ENCODE measurements at places on chromosomes 6 and 20. TPM values are rescaled to one million over a fixed set of nuclear protein-coding genes. Genes with fewer than 3 reads are reported as not detected.
A peak's percentile ranks its signal among the peaks of the same experiment; 100 is the strongest.

The KCNK15 gene
- not detected for total RNA-seq

- DNase-seq, result no peak
Measured at GRCh38 chr6:144155529-144155928, 5.2 kb downstream of the STX11 start.

The RAET1L gene
- not detected for total RNA-seq

The PLCB1 gene
- total RNA-seq, result 0.63 TPM

- no peak for DNase-seq
Measured at GRCh38 chr6:130516604-130517003, 150.8 kb downstream of the TMEM200A start.

GRCh38 chr6:110878751-110879522 lies 4.4 kb downstream of the AMD1 start:
- peak; percentile 68 for DNase-seq

DNA sequence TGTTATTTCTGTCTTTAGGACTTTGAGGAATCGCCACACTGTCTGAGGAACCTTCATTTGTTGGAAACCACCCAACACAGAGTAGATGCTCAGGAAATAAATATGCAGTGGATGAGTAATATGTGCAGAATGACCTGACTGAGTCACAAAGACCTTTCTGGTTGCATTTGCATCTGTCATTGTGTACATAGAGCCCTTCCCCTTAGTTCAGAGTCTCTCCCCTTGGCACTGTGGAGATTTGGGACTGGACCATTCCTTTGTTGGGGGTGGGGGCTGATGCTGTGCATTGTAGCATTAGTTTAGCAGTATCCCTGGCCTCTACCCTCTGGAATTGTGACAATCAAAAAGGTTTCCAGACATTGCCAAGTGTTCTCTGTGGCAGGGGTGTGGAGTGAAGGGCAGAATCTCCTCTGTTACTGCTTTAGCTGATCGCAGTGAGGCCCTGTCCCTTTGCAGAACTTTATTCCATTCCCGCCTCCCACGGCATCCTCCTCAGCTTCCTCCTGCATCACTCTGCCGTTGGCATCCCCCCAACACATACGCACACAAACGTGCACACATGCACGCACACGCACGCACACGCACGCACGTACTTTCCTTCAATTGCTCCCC lies 64.5 kb downstream of the EYA2 start:
- no peak for DNase-seq

GRCh38 chr6:79604583-79605037 lies 26.5 kb upstream of the SH3BGRL2 start:
- no peak for DNase-seq

DNA sequence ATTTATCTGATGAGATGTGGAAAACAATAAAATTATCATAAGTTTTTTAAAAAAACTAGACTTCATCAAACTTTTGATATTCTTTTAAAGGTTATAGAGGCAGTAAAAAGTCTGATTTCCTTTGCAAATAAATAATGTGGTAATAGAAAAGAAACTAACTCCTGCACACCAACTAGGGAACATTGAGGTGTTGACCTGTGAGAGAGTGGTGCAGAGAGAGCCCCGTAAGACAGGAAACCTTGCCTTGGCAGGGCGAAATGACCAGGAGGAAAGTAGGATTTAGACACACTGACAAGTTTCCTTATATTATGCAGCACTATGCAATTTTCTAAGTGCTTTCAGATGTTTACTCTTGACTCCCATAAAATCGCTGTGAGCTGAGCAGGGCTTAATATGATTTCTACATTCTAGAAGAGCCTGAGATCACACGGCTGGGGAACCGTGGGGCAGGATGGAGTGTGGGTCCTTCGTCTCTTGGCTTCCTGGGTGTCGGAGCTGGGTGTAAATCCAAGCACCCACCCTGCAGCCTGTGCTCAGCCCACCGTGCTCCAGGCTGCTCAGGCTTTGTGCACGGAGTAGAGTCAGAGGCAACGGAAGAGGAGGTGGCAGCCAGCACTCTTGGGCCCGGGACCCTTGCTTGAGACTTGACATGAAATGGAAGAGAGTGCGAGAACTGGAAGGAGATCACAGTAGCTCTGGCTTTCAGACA lies 61.3 kb upstream of the FOXQ1 start:
- no peak for DNase-seq

The TBX18 gene
- not detected for total RNA-seq

GRCh38 chr6:133542056-133542821 lies 301.1 kb downstream of the EYA4 start:
- no peak for DNase-seq

The RCAN2 gene
- total RNA-seq, result not detected

GRCh38 chr6:99602520-99603420 lies 3.9 kb upstream of the PRDM13 start:
- no peak for DNase-seq

DNA sequence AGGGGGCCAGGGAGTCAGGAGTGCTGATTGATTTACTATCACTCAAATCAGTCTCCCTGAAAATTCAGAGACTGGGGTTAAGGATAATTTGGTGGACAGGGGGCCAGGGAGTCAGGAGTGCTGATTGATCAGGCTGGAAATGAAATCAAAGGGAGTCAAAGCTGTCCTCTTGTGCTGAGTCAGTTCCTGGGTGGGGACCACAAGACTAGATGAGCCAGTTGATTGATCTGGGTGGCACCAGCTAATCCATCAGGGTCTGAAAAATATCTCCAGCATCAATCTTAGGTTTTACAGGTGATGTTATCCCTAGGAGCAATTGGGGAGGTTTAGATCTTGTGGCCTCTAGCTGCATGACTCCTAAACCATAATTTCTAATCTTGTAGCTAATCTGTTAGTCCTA lies 6.1 kb upstream of the AFG1L start:
- DNase-seq, result no peak

DNA sequence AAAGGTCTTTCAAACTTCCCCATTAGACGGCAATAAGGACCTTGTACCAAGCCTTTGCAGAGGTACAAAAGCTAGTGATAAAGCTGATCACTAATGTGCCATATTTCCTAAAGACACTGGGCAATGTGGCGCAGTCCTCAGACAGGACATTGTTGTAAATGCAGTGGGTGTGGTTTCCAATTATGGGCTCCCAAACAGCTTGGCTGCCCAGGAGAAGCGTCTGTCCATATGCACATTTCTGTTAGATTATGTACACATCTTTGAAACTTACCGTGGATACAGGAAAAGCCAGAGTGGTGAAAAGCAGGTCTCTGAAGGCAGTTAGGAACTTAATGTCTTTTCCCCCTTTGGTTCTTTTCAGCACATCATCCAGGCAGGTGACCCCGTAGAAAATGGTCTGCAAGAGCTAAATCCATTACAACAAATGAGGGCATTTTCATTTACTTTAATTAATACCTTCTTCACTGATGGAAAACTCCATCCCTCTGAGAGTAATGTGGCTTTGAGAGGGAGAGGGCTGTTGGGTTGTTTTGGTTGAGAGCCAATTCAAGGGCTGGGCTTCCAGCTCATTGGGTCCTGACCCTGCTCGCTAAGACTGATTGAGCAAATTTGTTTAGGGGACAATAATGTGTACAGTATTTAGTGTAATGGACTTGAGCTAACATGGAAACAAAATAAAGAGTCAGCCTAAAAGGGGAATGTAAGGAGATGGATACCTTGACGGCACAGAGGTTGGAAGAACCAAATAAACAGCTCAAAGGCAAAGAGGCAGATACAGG lies 10.4 kb downstream of the ADTRP start:
- DNase-seq, result no peak

GRCh38 chr6:5086294-5086890 lies 1.3 kb downstream of the PPP1R3G start:
- DNase-seq, result no peak

- no peak for DNase-seq
Measured at GRCh38 chr20:44810391-44811149, at the start of gene RIMS4. TSS of gene RIMS4 (minus strand) at chr20:44810546. CDS start at chr20:44810271, 275 bp downstream.

DNA sequence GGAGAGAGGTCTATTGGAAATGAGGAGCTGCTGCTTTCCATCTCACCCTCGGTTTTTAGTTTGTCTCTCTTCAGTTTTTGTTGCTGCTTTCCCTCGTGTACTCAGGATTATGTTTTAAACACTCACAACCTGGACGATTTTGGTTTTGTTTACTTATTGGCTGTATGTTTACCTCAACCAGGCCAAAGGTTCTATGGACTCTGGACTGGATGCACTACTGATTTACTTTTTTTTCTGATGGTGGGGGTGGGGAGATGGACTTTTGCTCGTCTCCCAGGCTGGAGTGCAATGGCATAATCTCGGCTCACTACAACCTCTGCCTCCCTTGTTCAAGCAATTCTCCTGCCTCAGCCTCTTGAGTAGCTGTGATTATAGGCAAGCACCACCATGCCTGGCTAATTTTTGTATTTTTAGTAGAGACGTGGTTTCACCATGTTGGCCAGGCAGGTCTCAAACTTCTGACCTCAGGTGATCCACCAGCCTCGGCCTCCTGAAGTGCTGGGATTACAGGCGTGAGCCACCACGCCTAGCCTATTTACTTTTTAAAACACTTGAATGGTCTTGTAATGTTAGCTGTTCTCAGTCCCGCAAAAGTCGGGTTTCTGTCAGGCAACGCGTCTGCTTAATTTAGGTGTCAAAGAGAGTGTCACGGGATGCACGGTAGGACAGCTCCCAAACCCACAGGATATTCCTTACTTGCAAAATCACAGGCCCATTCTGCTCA lies 148.2 kb upstream of the RIPOR2 start:
- no peak for DNase-seq

GRCh38 chr6:20572288-20572687 lies 38.0 kb downstream of the CDKAL1 start:
- DNase-seq, result no peak

- no peak for DNase-seq
Measured at GRCh38 chr6:25576919-25577318, 75.1 kb upstream of the SCGN start.

DNA sequence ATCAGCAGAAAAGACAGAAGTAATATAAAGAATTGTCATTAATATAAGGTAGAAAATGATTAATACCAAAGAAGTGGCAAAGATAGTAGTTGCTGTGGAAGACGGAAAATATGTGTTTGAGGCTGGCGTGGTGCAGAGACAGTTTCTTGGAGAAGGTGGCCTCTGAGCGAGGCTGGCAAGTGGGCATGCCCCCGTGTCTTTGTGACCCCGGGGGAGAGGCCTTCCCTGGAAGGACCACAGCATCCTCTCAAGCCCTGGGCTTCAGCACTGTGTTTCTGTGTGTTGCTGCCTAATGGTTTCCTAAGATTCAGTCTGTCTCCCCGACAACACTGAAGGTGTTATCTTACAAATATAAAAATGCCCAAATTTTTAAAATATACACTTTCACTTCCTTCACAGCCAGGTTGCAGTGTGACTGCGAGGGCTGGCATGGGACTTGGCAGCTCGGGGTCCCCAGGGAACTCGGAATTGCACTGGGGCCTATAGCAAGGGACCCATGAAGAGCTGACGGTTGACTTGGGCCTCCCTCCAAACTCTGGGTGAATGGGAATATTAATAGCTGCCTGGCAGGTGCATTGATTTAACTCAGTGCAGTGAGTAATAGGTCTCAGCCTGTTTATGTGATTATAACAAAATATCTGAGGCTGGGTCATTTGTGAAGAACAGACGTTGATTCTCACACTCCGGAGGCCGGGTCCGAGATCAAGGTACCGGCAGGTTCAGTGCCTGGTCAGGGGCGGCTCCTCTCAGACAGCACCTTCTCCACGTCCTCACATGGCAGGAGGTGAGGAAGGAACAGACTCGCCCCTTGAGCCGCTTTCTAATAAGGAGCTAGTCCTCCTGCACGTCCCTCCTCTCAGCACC lies 47.4 kb upstream of the AFDN start:
- no peak for DNase-seq

GRCh38 chr20:49885558-49886332 lies 29.6 kb downstream of the SPATA2 start:
- DNase-seq, result no peak

- no peak for DNase-seq
Measured at GRCh38 chr6:12749531-12750379, 33.2 kb downstream of the PHACTR1 start.

DNA sequence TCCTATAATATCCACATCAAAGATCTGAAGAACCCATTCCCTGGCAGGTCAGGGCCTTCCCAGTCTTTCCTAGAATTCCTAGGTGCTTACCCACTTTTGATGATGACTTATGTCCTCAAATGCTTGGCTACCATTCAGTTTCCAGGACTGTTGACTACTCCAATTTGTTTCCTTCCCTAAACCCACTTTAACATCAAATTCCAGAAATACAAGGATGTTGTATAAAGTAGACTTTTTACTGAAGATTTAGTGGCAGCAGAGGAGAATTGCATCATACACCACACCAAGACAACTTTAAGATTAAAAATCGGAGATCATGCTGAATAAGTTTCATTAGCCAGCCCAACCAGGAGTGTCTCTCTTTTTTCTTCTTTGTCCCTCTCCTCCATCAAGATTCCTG lies 203.3 kb upstream of the LAMP5 start:
- DNase-seq, result no peak

DNA sequence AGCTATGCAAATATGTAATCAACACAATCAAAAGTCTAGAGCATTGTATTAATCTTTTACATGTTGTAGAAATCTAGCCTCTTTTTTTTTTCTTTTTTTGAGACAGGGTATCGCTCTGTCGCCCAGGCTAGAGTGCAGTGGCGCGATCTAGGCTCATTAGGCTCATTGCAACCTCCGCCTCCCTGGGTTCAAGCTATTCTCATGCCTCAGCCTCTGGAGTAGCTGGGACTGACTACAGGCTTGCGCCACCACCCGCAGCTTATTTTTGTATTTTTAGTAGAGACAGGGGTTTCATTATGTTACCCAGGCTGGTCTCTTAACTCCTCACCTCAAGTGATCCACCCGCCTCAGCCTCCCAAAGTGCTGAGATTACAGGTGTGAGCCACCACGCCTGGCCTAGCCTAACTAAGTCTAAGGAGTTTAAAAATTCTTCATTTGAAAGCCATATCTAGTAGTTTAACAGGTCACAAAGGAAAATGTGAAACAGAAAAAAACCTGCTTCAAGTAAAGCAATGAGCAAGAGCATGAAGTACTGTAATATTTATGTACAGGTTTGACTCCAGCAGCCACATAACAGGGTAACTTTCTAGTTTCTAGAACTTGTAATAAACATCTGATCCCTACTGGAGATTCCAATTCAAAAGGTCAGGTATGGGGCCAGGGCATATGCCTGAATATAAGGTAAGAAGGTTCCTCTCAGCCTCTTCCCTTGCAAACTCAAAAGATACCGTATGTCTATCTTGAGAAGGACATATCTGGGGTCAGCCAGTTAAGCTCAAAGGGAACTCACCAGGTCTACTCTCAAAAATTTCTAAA lies 4.4 kb downstream of the CPNE1 start:
- no peak for DNase-seq

The WFDC10B gene
- not detected for total RNA-seq

GRCh38 chr6:71298459-71298858 lies 9.8 kb downstream of the OGFRL1 start:
- no peak for DNase-seq

Data from activated CD8-positive, alpha-beta T cell treated with anti-CD3 and anti-CD28 coated beads, Interleukin-2, amount 10 ng/mL, durations not matched to agents 7 days and 5 days (primary cell).